K562 (cell line): ENCODE measurements at places on chromosomes 1 and 21.

GRCh38 chr1:47533793-47534328 is 96.0 kb downstream of the FOXD2 start:
- DNase-seq: no peak

- no peak for DNase-seq
These were observed 37.2 kb downstream of the SLC37A1 start for GRCh38 chr21:42550817-42551216.

DNA sequence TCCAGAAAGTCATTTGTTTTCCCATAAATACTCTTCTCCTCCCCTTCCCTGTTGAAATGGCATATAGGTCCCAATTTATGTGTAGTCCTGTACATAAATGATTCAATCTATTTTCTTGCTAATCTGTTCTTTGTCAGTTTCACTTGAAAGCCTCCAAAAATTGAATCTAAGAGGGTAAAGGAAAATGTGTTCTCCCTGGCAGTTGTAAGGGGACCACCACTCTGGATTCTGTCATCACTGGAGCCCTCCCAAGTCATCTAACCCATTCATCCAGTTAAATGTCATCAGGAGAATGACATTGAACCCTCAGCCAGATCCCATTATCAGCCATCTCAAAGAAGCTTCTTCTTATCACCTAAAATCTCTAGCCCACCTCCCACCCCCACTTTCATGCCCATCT is 35.0 kb upstream of the RNF2 start:
- DNase-seq: no peak

DNA sequence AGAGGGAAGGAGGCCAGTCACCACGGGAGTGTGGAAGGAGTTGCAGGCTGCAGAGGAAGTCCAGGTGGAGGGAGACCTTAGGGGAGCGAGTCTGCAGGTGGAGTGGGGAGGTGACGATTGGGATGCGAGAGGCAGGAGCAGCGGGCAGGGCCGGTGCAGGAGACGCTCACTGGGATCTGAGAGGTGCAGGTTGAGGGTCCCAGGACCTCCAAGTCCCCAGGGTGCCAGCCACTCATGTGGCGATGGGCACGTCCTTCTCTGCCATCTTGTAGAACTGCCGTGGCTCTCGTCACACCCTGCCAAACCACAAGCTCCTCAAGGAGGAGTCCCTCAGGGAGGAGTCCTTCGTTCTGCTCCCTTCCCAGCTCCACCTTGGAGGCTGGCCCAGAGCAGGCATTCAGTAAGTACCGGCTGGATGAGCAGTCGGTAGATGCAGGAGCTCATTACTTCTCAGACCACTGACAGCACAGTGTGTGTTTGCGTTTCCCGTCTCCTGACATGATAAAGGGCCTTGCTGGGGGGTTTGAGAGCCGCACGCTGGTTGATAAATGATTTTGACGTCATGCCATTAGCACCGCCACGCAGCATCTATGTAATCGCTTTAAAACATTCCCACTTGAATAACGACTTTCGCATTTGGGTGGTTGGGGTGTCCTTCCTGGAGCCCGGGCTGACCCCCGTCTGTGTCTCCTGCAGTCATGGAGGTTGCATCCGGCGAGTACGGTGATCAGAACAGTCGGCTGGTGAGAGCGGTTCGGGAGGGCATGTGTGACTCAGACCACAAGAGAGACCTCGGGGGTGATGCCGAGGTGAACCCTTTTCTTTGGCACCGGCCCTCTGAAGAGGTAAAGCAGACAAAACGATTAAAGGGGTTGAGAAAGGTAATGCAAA is 27.8 kb downstream of the TFF3 start:
- no peak for DNase-seq

- no peak for DNase-seq
These were observed 104.4 kb downstream of the OMA1 start for GRCh38 chr1:58442114-58442513.

GRCh38 chr1:178133239-178133989 is 39.5 kb downstream of the RASAL2 start:
- DNase-seq: no peak
